ENCODE measurements at places on chromosomes 16 and 17.

- DNase-seq = no peak
These were observed 772 bp upstream of the NUP93 start for GRCh38 chr16:56728980-56729734.

DNA sequence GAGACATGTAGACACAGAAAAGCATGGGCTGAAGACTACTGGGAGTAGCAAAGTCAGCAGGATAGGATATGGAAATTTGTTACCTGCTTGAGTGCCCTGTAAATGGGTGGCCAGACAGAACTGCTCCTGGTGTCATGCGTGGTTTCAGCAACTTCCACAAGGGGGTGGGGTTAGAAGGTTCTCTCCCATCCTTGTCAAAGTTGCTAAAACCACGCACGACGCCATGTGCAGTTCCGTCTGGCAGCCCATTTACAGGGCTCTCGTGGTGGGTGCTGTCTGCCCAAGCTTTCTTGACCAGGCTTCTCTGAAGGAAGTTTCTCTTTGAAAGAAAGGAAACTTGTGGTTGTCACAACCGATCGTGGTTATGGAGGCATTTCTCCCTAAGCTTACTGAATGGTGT lies 6.9 kb upstream of the DBNDD1 start:
- peak; percentile 16 for DNase-seq

DNA sequence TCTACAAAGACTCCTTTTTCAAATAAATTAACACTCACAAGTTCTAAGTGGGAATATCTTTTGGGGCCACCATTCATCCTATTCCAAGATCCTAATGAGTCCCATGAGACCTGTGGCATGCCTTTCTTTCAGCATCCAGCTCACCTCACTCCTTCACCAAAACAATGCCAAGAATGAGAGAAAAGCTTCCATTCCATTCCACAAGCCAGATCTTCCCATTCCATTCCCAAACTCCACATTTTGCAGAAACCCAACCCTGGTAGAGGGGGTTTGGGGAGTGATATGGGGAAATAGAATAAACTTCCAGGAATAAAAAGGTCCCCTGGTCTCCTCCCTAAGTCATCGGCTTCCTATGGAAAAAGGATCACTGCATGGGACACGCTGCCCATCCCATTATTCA lies 392.2 kb downstream of the NPIPA8 start:
- DNase-seq = no peak

- DNase-seq = no peak
These were observed 7.3 kb downstream of the SPATA2L start for GRCh38 chr16:89693931-89694783.

- peak; percentile 15 for DNase-seq
These were observed 163.5 kb downstream of the CCT6B start for GRCh38 chr17:34797720-34798119.

DNA sequence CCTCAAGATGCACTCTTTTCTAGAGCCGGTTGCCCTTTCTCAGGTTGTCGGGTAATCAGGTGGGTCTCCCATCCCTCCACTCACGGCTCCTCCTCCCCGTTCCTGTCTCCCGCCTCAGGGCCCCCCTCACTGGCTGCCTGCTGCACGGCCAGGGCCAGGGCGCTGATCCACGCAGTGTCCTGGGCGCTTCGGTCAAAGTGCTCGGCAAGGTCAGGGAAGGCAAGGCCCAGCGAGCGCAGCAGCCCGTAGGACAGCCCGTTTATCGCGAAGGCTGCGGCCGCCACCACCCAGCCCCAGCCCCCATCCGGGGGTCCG lies 753 bp downstream of the SLC16A11 start:
- DNase-seq = no peak

GRCh38 chr17:36983618-36984017 lies 34.9 kb downstream of the AATF start:
- DNase-seq = no peak

- no peak for DNase-seq
These were observed 6.9 kb downstream of the MIEF2 start for GRCh38 chr17:18267366-18267765.

GRCh38 chr17:77233635-77234334 lies 93.0 kb downstream of the SEC14L1 start:
- DNase-seq = no peak

GRCh38 chr17:57955183-57955931 lies at the start of gene CUEDC1:
TSS of gene CUEDC1 (minus strand) at chr17:57955412. CDS start at chr17:57885564, 69,848 bp downstream.
- peak; percentile 73 for DNase-seq

DNA sequence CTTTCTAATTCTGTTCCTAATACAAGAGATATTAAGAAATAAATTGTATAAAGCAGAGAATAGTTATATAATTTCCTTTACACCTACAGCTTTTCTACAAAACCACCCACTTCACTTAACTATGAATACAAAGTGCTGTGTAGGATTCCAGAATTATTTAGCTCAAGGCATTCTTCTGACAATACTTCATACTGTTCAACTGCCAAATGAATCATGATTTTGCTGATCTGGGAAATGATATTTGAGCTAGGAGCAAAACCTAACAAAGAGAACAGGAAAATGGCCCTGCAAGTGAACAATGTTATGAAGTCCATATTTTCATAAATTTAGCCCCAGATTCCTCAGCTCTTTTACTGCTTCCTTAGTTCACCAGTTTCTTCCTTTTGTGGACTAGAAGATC lies 12.9 kb downstream of the BBS2 start:
- no peak for DNase-seq

DNA sequence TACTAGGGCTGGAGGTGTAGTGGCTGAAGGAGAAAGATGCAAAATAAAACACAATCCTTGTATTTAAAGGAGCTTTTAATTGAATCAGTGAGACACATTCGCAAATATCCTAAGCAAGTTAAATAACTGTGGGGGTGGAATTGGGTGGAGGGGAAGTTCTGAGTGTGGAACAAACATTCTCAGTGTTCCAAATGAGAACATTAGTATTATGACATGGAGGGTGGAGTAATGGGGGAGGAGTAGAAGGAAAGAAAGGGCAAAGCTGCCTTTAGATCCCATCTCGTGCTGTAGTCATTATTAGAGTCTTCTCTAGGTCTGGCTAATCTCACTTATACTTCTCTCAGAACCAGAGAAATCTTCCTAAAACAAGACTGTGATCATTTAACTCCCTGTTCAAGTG lies 169.7 kb downstream of the ANKFN1 start:
- no peak for DNase-seq

DNA sequence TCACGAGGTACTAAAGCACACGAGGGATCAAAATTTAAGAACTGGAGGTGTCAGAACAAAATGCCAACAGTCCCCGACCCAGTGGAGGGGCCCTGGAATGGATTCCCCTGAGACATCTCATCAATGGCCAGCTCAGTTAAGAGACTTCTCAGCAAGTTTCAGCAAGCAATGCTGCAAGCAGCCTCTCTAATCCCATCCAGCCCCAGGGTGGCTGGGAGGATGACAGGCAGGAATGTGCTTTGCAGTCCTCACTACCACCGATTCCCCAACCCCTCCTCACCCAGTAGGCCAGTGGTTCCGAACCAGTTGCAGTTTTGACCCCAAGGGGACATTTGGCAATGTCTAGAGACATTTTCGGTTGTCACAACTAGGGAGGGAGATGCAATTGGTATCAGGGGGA lies 8.7 kb downstream of the GPRC5B start:
- no peak for DNase-seq

- no peak for DNase-seq
These were observed 10.8 kb downstream of the SSH2 start for GRCh38 chr17:29918922-29919856.

- DNase-seq = no peak
These were observed 99.9 kb downstream of the MSI2 start for GRCh38 chr17:57356153-57356718.

DNA sequence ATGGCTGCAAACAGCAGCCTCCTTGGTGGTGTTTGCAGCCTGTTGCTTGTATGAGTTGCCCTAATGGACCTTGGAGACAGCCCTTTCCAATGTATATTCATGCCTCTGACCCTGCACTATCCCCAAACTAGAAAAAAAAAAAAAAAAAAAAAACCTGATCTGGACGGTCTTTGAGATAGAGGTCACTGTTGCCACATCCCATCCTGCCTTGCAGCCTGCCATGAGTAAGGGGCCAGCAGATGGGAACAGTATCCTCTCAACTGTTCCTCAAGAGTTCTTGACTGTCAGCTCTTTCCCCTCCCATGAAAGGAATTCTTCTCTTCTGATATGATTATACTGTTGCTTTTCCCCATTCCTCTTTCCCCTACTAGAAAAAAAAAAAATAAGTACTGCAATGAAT lies 152.4 kb downstream of the SSH2 start:
- DNase-seq = no peak

GRCh38 chr16:23557779-23558702 lies 514 bp downstream of the UBFD1 start:
- peak; percentile 7 for DNase-seq

- no peak for DNase-seq
These were observed 4.3 kb upstream of the ADGRG1 start for GRCh38 chr16:57624044-57624688.

GRCh38 chr16:71364133-71364681 lies 5.7 kb downstream of the CALB2 start:
- no peak for DNase-seq

DNA sequence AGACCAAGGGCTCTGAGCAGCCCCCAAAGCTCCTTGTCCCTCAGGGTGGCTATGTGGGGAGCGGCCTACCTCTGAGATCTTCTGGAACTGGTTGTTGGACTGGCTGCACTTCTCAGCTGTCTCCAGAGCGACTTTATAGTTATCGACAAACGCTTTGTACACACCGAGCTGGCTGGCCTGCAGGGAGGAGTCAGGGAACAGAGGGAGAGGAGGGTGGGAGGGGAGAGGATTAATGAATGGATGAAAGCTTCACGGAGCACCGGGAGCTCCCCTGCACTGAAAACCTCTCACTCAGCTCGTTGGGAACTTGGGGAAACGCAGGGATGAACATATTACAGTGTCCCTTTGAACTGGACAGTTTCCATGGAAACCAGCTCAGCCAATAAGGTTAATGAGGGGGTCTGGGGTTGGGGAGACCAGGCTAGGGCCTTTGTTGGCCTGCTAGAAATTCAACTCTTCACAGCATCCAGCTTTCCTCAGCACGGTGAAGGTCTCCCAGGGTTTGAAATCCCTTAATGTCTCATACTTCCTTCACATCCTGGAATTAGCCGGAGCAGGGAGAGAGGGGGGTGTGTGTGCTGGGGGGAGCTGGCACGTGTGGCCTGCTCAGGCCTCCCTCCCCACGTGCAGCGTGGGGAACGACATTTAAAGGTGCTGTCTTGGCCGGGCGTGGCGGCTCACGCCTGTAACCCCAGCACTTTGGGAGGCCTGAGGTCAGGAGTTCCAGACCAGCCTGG lies 86.7 kb downstream of the TIMM22 start:
- DNase-seq = no peak

- DNase-seq = no peak
These were observed 48.0 kb downstream of the SMPD3 start for GRCh38 chr16:68400083-68400923.

- DNase-seq = no peak
These were observed 58.5 kb downstream of the CACNG5 start for GRCh38 chr17:66893382-66893781.

GRCh38 chr17:9925457-9925856 lies 20.4 kb upstream of the RCVRN start:
- DNase-seq = no peak

DNA sequence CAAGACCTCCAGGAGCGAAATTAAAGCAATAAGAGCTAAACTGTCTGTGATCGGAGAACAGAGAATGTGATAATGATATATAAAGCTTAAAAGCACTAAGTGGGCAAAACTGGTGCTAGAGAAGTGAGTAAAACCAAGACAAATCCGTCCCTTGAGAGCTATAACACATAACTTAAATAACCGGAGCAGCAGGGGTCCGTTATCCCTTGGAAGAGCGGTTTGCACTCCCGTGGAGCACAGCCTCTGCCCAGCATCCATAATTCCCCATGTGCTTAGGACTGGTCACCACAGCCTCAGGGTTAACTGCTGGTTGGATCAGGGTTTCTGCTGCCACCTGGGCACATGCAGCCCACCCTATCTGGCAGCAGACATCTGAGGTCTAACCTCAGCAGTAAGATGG lies 489.0 kb downstream of the NPIPA7 start:
- DNase-seq = no peak

DNA sequence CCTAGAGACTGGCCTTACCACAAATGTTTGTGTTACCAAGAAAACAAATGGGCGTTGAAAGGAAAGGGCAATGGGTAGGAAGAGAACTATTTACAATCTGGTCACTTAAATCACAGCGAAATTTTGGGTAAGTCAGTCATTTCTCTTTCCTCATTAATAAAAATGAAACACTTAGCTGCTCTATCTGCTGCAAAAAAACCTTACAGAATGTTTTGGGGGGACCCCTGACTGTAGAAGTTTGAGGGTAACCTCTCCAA lies 742 bp upstream of the NUTF2 start:
- DNase-seq = no peak

GRCh38 chr17:66704858-66705520 lies 129.9 kb upstream of the CACNG5 start:
- DNase-seq = no peak

DNA sequence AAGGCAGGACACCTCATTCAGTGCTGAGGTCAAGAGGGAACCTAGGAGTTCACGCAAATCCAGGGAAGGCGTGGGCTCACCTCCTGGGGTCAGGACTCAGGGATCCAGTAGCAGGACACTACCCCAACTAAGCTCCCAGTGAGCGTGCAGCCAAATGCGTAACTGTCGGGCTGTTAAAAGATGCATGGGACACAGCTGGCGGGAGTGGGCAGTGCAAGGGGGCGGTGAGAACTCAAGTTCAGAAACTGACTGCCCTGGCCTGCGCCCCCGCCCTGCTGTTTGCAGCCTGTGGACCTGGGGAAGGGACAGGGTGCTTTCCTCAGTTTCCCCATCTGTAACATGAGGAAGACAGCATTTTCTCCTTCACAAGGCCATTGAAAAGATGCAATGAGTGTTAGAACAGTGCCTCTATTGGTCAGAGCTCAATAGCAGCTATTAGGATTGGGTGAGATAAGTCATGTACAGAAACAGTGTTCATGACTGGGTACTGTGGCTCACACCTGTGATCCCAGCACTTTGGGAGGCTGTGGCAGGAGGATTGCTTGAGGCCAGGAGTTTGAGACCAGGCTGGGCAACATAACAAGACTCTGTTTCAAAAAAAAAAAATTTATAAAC lies 20.2 kb downstream of the CDIPT start:
- DNase-seq = no peak

DNA sequence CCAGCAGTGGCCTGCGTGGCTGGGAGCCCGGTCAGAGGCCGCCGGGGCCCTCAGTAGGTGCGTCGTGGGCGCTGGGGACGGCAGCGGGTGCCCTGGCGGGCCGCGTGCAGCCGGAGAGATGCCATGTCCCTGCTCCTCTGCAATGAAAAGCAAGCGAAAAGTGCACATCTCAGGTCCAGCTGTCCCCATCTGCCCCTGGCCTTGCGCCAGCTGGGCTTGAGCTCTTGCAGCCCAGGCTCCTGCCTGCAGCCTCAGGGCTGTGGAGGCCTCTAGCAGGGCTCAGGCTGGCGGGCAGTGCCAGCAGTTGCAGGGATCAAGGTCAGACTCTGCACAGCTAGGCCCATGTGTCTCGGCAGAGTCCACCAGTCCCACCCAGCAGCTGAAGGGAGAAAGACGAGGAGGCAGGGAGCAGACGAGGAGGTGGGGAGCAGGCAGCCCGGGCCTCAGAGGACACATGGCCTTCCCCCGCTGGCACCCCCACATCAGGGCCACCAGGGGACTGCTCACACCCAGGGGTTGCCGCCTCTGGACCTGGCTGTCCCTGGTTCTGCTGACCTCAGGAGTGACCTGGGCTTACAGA lies 11.2 kb downstream of the SLC16A3 start:
- no peak for DNase-seq

GRCh38 chr17:73476890-73477350 lies 165.1 kb upstream of the CDC42EP4 start:
- no peak for DNase-seq

All from CD4-positive, alpha-beta T cell treated with Interleukin-6 for 4 hours (primary cell).